Activated CD8-positive, alpha-beta memory T cell treated with anti-CD3 and anti-CD28 coated beads for 1 hour (primary cell): ENCODE measurements at places on chromosomes 13 and 19.

GRCh38 chr19:10855879-10856522 is 7.8 kb downstream of the C19orf38 start:
- DNase-seq = no peak

DNA sequence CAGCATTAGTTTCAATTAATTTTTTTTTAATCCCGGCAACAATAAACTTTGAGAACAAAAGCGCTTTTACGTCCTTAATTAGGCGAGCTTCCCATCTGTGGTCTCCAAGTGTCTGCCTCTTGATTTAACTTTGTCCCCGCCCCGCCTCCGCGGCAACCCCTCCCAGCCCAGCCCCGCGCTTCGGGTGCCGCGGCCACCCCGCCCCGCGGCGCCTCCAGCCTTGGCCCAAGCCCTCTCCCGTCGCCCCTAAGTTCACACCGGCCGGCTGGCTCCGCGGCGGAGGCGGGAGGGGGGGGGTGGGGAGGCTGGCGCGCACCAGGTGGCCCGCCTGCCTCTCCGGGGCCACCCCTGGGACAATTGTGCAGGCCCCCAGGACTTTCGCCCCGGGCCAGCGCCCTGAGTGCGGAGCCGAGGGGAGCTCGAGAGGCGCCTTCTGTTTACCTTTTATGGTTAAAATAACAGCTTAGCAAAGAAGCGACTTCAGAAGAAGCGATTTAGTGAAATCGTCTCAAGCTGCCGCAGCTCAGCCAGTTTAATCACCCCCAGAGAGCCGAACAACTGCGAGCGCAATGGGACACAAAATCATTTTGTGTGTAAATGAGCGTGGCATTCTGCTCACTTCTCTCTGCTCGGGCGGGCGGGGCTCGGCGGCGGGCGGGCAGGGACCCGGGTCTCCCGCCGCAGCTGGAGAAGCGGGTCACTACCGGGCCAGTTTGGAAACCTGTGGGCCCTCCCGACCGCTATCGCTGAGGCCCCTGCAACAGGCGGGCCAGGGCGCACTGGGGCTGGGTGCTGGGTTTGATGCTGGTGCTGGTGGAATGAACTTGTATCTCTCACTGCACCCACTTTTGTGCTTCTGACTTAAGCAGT is 1.4 kb downstream of the KCTD15 start:
- DNase-seq = no peak

DNA sequence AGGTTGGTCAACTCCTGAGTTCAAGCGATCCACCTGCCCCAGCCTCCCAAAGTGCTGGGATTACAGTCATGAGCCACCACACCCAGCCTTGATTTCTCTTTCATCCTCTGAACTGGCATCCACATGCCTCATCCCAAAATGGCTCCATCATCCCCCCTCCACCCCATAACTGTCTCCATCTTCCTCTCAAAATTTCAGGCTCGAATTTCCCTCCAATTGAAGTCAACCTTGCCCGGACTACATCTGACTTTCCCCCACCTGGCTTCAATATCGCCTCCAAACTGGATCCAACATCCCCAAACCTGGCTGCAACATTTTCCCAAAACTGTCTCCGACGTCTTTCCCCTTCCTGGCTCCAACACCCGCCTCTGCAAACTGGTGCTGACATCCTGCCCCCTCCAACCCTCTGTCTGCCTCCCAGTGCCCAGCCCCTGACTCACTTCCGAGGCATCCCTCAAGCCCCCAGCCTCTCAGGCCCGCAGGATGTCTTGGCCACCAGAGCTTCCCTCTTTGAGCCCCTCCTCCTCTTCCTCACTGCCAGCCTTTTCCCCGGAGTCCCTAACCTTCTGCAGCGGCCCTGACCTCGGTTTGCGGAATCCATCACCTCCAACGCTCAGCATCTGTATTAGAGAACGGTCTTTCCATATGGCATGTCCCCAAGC is 943 bp downstream of the EXOC3L2 start:
- DNase-seq = no peak

DNA sequence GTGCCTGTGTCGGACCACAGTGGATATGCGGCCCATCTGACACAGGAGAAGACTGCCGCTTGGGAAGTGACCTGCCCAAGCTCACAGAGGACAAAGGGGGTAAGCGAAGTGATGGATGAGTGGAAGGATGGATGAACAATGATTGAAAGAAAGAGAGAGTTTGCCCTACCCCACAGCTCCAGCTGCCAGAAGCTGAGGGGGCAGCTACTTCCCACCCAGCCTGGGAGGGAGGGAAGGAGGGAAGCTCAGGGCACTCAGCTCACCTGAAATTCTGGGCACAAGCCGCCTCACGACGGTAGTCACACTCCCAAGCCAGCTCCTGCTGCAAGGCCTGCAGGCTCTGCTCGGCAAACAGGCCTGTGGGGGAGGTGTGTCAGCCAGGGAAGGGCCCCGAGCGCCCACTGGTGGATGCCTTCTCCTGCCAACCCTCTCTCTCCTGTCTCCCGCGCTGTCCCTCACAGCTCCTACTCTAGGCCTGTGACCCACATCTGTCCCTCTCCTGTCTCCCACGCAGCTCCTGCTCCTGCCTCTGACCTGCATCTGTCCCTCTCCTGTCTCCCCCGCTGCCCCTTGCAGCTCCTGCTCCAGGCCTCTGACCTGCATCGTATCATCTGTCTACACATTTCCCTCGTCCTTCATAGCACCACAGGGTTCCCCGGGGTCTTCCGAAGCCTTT is 12.0 kb upstream of the NUMBL start:
- DNase-seq = no peak

- no peak for DNase-seq
Measured at GRCh38 chr19:1235625-1236538, 1.9 kb downstream of the CBARP start.

DNA sequence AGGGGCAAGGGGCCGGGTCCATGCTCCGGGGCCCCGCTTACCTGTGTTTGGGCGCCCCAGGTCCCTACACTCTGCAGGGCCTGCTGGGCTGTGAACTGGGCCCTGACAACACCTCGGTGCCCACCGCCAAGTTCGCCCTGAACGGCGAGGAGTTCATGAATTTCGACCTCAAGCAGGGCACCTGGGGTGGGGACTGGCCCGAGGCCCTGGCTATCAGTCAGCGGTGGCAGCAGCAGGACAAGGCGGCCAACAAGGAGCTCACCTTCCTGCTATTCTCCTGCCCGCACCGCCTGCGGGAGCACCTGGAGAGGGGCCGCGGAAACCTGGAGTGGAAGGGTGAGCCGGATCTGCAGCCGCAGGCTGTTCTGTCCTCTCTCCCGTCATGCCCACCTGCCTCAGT is 1.7 kb downstream of the FCGRT start:
- DNase-seq = no peak

DNA sequence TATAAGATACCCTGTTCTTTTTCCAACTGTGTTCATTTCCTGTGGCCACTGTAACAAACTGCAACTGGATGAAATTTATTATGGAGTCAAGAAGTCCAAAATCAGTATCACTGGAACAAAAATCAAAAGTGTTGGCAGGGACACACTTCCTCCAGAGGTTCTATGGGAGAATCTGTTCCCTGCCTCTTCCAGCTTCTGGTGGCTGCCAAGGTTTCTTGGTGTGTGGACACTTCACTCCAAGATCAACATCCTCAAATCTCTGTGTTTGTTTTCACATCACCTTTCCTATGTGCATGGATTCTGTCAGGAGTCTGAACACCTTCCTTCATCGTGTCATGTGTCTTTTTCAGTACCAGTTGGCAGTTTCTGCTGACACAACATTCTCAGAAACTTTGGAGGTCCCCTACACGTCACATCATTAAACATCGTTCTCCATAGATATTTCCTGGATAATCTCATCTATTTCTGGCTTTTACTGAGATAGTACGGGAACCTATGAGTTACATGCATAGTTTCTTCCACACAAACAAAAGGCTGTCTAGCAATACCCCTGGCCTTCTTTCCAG is 15.2 kb upstream of the EFNB2 start:
- no peak for DNase-seq

DNA sequence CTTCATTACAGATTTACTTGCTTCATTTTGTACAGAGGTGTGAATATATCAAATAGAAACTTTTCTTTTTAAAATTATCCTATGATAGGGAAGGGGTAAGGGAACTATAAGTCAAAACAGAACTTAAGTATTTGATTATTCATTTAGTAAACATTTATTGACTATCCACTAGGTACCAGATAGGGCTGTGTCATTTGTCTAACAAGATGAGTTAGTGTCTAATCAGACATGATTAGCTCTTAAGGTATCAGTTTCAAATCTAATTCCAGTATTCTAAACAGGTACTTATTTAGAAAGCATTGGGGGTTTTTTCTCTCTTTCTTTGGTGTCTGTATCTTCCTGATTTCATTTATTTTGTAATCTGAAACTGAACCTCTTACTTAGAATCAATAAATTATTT is 32.2 kb downstream of the CDADC1 start:
- no peak for DNase-seq

GRCh38 chr13:62356977-62357376 is 941.3 kb upstream of the PCDH20 start:
- DNase-seq = no peak

GRCh38 chr19:14770136-14770535 is 8.2 kb downstream of the ADGRE2 start:
- DNase-seq = no peak

GRCh38 chr13:101325423-101325822 is 90.9 kb downstream of the NALCN start:
- no peak for DNase-seq

- DNase-seq = no peak
Measured at GRCh38 chr19:6531163-6531955, 533 bp downstream of the TNFSF9 start.

DNA sequence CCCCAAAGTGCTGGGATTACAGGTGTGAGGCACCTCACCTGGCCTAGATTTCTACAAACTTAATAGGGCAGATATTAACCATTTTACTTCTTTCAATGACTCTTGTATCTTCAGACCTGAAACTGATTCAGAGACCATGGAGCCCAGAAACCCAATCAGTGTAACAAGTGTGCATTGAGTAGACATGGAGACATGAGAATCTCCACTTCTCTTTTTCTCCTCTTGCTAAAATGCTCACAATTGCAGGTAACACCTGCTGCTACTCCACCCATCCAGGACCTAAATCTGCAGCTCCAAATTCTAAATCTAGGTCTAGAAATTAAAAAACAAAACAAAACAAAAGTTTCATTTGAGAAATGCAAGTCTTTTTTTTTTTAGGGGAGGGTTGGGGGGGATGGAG is 42.2 kb upstream of the ZNF681 start:
- no peak for DNase-seq

GRCh38 chr13:108154421-108154858 is 60.9 kb downstream of the LIG4 start:
- no peak for DNase-seq

DNA sequence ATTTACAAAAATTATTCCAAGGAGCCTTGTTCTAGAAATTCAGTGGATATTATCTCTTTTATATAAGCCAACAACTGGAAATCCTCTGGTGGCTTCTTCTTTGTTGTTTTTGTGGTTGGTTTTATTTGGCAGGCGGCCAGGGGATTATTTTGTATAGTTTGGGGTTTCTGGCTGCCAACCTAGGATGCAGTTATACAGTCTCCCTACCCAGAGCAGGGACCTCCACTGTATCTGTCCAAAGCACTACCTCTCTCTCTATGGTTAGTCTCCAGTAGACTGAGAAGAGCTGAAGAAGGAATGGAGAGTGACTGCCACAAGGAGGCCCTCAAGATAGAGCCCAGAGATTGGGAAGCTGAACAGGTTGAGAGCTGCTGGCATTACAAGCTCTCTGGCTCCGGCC is 80.2 kb downstream of the ZAR1L start:
- DNase-seq = no peak

DNA sequence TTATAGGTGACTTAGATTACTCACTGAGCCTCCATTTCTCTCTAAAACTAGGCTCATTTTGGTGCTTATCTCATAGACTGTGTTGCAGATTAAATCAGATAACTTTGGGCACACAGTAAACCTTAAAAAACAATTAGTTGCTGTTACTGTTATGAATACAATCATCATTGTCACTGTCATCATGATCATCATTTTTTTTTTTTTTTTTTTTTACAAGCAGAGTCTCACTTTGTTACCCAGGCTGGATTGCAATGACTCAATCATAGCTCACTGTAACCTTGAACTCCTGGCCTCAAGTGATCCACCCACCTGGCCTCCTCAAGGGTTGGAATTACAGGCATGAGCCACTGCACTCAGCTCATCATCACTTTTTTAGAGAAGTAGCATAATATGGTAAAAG is 60.0 kb downstream of the VWA8 start:
- no peak for DNase-seq

GRCh38 chr19:7772752-7773291 is 9.8 kb downstream of the CLEC4M start:
- no peak for DNase-seq

GRCh38 chr19:1746401-1747284 is 6.7 kb upstream of the ONECUT3 start:
- no peak for DNase-seq

DNA sequence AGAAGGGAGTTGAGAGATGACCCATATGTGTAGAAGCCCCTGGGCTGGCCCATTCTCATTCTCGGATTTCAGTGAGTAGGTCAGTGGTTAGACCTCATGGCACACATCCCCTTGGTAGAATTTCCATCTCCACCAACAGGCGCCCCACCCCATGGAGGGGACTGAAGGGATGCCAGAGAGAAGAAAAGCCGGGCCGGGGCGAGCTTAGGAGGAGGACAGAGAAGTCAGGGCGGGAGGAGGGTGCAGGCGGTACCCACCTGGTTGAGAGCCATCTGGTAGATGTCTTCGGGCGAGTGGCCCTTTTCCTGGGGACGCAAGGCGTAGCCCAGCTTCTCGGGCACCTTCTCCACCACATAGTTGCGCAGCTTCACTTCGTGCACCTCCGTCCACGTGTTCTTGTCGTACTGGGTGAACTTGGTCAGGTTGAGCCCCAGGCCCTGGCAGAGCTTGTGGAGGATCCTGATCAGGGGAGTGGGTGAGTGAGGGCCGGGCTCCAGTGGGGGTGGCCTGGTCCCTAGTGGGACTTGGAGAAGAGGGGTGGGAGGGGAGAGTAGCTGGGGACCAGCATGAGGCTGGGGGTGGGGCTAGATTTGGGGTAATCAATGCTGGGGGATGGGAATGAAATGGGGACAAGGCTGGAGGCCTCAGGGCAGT is 2.5 kb downstream of the IL4I1 start:
- no peak for DNase-seq

- no peak for DNase-seq
Measured at GRCh38 chr13:75357576-75358289, 124.2 kb downstream of the TBC1D4 start.

GRCh38 chr19:2645826-2646225 is 56.7 kb downstream of the GNG7 start:
- no peak for DNase-seq

GRCh38 chr19:39997638-39998216 is 867 bp downstream of the ZNF546 start:
- DNase-seq = no peak

DNA sequence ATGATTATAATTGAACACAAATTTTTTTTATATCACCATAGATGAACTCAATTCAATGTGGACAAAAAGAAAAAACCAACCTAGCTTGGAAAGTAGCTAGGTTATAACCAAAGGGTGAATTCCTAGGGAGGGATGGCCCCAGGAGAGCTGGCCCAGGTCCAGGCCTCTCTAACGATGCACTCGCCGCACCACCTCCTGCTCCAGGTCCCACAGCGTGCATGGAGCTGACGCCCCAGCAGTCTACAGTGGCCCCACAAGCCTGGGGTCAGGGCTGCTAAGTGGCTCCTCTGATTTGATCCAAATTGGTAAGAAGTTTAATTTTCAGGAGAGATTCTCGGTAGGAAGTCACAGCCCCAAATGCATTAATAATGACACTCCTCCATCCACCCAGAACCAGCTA is 48.8 kb downstream of the TSHZ3 start:
- DNase-seq = no peak
